ENCODE measurements at places on chromosomes 4 and X.

- DNase-seq = no peak
These were observed 88.6 kb downstream of the PDGFRA start for GRCh38 chr4:54317690-54318089.

- DNase-seq = no peak
These were observed 21.7 kb upstream of the DCLK2 start for GRCh38 chr4:150056569-150056968.

- peak; percentile 58 for DNase-seq
These were observed 16.3 kb upstream of the ZNF827 start for GRCh38 chr4:145954924-145955339.

- DNase-seq = no peak
These were observed at the start of gene NSD2 for GRCh38 chr4:1870578-1871443. NSD2 (plus strand) TSS chr4:1871393; CDS start chr4:1900655, 29,262 bp downstream.

DNA sequence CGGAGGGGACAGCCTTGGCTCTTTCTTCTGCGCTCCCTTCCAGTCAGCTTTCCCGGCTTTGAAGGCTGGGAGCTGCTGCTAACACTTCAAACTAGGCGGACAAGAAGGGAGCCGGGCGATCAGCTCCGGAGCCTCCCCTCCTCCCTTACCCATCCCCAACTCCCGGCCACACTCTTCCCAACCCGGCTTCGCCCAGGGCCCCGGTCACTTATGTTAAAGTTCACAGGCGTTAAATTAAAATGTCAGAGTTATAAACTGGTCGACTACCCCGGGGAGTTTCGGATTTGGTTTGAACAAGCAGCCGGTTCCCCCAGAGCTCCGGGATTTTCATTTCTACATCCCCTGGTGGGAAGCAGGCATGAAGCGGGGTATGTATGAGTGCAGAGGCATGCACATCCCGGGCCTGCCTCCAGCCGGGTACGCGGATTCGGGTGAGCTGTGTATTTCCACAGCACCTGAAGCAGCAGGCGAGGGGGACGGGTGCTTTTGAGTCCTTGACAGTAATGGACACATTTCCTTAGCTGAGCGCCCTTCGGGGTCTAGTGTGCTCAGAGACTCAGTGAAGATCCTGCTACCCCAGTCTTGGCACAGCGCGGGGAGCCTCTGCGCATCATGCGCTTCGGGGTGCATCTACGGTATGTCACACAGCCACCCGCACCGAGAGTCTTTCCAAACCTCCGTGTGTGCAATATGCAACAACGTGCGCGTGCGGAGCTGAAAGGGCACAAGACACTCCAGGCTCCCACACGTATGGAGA, 880 bp downstream of the UNC5C start:
- no peak for DNase-seq

GRCh38 chr4:80007745-80008149, 65.3 kb downstream of the ANTXR2 start:
- DNase-seq = no peak

DNA sequence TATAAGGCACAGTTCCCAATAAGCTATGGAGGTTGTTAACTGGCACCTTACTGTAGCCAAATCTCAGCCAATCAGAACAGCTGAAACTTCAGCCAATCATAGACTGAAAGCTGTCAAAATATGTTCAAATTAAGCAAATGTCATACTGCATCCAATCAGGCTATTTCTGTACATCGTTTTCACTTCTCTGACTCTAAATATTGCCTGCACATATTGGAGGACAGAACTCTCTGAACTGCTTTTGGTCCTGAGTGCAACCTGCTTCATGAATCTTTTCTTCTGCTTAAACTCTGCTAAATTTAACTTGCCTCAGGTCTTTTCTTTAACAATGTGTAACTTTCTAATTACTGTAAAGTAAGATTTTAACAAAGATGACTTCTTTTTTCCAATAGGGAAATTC, 1198.9 kb upstream of the PCDH7 start:
- DNase-seq = no peak

DNA sequence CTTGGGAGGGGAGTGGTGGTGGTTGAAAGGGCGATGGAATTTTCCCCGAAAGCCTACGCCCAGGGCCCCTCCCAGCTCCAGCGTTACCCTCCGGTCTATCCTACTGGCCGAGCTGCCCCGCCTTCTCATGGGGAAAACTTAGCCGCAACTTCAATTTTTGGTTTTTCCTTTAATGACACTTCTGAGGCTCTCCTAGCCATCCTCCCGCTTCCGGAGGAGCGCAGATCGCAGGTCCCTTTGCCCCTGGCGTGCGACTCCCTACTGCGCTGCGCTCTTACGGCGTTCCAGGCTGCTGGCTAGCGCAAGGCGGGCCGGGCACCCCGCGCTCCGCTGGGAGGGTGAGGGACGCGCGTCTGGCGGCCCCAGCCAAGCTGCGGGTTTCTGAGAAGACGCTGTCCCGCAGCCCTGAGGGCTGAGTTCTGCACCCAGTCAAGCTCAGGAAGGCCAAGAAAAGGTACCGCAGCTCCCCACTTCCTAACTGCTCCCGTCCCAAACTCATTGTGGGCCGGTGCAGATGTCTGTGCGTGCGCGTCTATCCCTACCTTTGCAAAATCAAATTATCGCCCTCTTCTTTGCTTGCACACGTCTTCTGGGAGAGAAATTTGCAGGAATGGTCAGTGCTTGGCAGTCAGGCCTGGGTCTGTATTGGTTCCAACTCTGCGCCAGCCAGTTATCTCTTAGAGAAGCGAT, 533 bp downstream of the IL15 start:
- no peak for DNase-seq

GRCh38 chrX:13235930-13236329, 83.9 kb downstream of the ATXN3L start:
- DNase-seq = no peak

GRCh38 chrX:33132569-33132968, 78.8 kb downstream of the DMD start:
- no peak for DNase-seq

DNA sequence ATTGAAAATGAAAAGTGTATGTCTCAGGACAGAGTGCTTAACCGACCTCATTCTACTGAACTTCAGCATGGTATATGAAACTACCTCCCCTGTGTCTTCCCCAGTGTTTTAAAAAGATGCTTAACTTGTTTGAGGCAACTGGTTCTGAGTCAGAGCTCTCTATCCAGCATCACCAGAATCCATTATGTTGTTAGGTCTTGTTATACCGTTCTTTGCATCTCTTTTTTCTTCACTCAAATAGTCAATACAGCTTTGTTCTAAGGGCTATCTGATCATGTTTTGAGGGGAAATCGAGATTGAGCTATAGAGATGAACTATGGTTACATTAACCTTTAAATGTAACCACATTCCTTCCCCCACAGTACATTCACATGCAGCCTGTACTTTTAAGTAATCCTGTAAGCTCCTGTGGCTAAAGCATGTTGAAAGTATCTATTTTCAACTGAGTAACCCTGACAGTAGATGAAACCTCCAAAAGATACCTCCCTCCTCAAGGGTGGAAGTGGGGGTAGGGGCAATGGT, 514.4 kb downstream of the RPA4 start:
- no peak for DNase-seq

DNA sequence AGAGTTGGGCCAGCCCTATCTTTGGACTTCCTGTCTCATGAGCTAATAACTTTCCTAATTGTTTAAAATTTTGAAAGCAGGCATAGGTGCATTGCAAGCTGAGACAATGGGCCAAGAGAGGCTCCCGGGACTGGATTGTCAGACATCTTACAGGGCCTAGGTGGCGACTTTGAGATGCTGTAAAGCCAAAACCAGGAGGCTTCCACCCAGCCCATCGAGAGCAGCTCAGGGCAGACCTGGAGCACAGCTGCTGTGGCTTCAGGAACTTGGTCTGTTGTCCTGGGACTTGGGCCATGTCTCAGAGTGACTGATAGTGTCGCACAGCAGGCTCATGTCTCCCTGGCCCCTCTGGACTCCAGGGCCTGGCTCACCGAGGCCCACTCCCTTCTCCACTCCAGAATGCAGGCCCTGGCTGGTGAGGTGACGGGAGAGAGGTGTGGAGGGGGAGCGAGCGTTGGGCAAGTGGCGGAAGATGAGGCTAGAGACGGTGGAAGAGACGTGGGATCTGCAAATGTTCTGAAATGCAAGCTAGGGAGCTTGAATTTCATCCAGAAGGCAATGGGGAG, 24.1 kb upstream of the MTM1 start:
- DNase-seq = no peak

- peak; percentile 15 for DNase-seq
These were observed 63.6 kb downstream of the STARD8 start for GRCh38 chrX:68710870-68711576.

DNA sequence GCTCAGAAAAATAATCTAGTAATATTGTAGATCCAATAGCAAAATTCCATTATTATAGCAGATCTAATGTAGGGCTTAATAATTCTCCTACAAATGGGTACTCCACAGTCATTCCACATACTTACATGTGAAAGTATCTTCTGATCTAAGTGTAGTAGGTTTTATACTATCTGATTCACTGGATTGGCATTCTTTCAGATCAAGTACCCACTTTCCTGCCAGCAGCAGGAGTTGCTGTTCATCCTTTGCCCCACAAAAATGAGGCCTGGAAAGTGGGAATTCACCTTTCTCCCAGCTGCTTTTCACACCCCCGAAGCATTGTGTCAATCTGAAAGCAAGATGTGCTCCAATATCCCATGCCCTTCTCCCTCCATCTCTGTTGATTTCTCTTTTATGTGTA, 77.1 kb upstream of the RXFP1 start:
- DNase-seq = no peak

DNA sequence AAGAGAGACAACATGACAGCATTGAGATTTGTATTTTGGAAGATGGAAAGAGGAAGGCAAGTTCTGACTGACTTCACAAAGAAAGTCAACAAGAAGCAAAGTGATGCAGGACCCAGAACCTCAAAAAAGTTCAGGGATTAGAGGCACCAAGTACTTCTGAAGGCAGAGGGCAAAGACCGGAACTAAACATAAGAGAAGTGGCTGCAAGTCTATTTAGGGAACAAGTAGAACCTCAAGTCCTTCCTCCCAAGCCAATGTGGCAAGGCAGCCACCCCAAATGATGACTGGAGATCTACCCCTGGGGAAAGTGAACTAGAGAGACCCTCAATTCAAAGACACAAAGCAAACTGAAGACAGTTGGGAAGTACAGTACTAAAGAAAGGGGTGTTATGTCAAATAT, 46.6 kb downstream of the SLC39A8 start:
- DNase-seq = no peak

DNA sequence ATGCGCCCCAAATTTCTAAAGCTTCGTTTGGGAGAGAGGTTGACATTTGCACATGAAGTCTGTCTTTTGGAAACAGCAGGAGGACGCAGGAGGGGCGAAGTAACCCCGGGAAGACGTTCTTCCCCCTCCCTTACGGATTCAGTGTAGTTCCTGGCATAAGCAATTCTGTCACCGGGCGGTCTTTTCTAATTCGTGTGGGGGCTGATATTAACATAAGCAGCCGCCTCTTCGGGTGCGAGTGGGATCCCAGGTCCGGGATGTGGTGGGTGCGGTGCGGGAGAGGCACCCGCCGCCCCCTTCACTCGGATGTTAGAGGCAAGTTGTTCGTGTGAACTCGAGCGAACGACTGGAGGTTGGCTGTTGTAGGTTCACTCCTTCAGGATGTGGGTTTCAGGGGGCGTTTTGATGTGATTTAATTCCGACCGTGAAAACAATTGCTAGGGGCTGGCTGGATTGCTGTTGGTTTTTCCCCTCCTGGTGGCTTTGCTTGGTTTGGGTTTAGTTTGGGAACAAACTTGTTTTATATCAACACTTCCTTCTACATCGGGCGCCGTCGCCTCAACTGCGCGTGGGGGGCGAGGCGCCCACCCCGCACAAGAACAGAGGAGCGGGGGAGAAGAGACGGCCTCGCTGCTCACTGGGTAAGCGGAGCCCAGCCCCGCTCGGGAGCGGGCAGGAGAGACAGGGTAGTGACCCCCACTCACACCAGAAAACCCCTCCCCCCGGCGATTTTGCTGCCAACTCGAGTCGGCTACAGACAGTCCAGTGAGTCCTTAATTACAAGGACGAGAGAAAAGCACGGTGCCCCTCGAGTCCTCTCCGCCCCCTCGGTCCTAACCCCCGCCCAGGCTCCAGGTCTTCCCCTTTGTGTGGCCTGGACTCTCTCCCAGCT, 2.9 kb upstream of the LEF1 start:
- DNase-seq = no peak

GRCh38 chr4:147960971-147961370, 229.1 kb downstream of the ARHGAP10 start:
- no peak for DNase-seq

- DNase-seq = peak; percentile 70
These were observed 66.1 kb downstream of the NR3C2 start for GRCh38 chr4:148376151-148376550.

All from LNCaP clone FGC (cell line).